Renal cortical epithelial cell (primary cell): ENCODE measurements at places on chromosomes 13 and 19.
A peak's percentile ranks its signal among the peaks of the same experiment; 100 is the strongest.

DNA sequence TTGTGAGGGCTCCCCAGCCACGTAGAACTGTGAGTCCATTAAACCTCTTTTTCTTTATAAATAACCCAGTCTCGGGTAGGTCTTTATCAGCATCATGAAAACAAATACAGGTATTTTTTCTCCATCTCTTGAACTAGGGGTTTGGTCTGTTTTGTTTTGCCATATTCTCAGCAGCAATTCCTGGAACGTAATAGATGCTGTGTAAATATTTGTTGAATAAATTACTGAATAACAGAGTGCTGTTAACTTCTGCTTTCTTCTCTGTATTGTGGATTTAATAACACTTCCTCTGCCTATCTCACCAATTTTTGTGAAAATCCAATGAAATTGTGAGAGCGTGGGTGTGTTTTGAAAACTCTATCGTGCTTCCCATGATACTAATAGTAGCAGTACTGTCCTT is 429.4 kb downstream of the DCT start:
- no peak for DNase-seq

DNA sequence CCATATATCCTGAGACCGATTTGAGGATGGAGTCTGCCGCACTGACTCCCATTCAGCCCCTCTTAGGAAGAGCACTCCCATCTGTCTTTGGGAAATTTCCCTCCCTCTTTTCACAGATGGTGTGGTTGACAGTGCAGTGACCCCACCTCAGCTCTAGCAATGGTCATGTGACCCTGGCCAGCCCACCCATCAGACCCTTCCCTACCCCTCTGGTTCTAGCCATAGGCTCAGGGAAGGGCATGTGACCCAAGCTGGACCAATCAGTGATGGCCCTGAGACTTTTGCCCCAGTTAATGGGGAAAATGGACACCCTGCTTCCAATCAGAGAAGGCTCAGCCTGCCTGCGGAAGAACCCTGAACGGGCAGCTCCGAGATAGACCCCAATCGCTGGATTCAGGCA is 26.3 kb downstream of the IL12RB1 start:
- no peak for DNase-seq

DNA sequence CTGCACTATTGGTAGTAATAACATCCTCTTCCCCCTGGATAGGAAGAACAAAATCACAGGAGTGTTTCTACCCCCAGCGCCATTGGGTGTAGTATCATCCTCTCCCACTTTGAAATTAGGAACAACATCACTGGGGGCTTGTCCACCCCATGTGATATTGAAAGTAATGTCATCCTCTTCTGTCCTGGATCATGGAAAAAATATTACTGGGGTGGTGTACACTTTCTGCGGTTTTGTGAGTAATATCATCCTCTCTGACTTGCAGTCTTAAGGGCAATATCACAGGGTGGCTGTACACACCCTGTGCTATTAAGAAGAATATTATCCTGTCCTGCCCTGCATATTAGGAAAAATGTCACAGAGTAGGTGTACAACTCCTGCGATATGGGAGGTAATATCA is 4.9 kb upstream of the RGCC start:
- no peak for DNase-seq

DNA sequence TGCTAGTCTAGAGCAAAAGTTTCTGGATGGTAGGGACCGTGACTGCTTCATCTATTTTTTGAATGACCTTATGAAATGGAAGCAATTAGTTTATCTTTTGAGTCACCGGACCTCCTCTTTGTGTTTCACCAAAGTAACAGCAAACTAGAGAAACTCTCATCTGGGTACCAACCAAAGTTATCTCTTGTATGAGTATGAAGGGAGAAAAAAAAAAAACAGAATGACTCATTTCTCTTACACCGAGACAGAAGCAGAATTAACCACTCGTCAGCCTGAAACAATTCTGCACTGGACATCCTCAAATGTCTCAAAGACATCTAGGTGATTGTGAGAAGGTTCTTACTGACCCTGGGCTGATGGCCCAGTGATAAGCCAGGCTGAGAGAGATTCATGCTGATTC is 18.3 kb downstream of the ZNF100 start:
- no peak for DNase-seq

DNA sequence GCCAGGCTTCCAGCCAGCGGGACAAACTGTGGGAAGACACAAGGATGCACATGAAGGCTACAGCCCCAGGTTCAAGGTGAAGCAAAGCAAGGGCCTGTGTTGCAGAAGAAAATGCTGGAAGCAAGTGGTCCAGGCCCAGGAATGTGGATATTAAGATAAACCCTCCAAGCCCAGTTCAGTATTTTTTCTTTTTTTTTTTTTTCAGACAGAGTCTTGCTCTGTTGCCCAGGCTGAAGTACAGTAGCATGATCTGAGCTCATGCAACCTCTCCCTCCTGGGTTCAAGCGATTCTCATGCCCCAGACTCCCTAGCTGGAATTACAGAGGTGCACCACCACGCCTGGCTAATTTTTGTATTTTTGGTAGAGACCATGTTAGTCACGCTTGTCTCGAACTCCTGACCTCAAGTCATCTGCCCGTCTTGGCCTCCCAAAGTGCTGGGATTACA is 4.4 kb downstream of the PRDX2 start:
- DNase-seq, result no peak

DNA sequence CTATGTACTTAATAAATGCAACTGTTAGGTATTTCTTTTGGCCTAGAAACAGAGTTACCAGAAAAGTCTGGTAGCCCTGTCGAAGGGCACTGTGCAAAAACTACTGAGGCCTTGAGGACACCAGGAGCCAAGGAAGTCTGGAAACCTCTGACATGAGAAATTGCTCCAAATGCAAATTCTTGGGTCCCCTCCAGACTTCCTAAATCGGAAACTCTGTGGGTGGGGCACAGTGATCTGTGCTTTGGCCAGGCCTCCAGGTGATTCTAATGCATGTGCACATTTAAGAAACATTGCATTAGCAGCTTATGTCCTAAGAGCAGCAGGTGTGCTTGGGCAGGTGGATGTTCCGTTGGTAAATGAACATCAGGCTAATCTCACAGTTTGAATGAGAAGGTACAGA is 50.0 kb downstream of the STARD13 start:
- DNase-seq, result no peak

DNA sequence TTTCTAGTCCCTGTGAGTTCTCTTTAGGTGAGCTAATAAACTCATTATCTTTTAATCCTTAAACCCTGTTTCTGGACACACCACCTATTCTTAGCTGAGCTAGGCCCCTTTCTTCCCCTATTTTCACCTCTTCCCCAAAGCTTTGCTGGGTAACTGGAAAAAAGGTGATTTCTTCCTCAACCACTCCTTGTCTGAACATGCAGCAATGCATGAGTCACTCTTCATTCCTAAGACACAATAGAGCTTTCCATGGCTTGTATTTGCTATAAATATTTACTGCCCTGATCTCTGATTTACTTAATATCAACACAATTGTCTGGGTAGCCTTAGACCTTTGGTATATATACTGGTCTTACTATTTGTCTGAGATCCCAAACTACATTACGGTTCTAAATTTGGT is 370.9 kb downstream of the KLF5 start:
- peak; percentile 97 for DNase-seq

DNA sequence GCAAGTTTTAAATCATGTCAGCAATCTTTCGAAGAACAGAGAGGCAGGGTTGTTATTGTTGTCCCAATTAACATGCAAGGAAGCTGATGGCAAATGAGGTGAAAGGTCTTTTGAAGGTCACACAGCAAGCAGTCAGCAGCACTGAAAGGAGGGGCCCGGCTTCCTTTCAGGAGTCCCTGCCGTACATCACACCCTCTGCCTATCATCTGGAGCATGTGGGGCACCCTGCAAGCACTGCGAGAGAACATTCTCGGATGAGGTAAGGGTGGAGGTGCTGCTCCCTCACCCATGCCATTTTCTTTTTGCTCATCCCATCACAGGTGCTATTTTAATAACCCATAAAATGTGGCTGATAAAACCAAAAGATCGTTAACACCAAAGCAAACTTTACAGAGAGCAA is 111.2 kb downstream of the ENOX1 start:
- no peak for DNase-seq

DNA sequence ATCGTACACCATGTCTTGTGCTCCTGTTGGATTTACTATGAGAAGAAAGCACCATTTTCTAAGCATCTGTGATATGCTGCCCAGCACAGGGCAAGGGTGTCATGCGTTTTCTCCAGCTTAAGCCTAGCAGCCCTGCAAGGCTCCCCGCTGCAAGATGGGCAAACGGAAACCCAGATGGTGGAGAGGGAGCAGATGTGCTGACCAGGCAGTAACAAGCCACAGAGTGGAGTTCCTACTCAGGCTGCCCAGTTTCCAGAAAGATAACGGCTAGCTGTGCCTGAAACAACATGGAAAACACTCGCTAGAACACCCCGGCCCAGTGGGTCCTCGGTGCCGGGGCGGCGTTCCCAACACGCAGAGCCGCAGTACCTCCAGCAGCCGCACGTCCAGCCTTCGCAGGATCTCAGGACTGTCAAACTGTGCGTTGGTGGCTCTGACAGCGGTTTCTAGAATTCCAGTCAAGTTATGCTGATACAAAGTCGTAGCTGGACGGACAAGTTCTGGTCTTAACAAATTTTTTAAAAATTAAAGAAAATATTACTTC is 68.4 kb downstream of the TUBGCP3 start:
- DNase-seq, result no peak

DNA sequence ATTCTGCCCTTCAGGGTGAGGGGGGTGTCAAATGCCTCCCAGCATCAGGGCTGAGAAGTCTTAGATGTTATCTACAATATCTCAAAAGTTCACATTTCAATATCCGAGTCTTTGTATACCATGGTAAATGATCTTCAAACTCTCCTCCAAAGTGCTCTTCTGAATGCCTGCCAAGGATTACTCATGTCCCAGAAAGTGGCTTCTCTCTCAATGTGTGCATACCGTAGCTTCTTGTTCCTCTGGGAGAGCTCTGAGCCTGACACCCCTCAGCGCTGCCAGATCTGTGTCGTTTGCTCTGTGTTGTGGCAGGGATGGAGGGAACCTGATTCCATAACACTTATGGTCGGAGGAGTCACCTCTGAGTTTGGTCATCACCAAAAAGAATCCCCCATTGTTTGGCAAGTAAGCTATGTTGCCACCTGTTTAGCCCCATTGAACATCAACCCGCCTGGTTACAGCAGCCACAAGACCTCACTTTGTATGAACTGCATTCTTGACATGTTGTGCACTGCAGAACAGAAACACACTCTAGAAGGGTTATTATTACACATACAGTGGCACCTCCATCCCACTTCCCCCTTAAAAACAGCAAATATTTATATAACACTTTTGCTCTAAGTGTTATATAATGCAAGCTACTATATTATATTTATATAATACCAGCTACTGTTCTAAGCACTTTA is 163.1 kb upstream of the MIR17HG start:
- DNase-seq, result peak; percentile 67

- no peak for DNase-seq
These were observed 21.1 kb downstream of the PPP1R37 start for GRCh38 chr19:45114116-45114515.

DNA sequence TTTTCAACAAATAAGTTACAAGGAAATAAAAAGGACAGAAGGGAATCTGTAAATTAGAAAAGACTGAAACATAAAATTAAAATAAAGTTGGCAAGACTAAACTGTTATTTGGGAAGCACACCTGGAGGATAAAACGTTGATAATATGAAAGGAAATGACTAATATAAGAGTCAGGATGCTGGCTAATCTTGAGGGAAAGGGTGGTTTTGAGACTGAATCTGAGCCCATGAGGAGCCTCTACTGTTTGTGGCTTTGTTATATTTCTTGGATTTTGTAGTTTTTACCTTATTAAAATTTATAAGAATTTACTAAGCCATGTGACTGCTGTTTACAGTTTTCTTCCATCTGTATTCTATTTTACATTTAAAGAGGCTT is 718.0 kb upstream of the SPRY2 start:
- no peak for DNase-seq

GRCh38 chr19:50602935-50603334 is 34.7 kb upstream of the LRRC4B start:
- DNase-seq, result no peak
